ENCODE measurements at places on chromosomes 16 and 17. TPM values are rescaled to one million over a fixed set of nuclear protein-coding genes. Genes with fewer than 3 reads are reported as not detected.

DNA sequence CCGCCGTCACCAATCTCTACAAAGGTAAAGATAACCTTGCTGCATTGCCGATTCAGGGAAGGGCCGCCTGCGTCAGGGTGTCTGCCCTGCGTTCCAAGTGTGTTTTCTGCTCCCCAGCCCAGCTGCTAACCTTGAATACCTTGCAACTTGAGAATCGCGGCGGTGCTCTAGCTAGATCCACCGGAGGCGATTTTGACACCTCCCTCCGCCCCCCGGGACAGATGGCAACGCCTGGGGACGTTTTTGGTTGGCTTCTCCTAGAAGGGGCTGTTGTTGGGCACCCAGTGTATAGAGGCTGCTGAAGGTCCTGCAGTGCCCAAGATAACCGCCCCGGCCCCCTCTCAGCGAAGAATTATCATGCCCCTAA, 1.5 kb downstream of the HAPSTR1 start:
- peak overlapping the region; percentile 98 for H3K27ac ChIP-seq
- H3K4me3 ChIP-seq, result peak overlapping the region; percentile 97
- H3K27me3 ChIP-seq, result peaks cover 1% of the 10 kb centered on the region
- peaks cover 39% of the 10 kb centered on the region for H3K36me3 ChIP-seq
- peak; percentile 9 for DNase-seq
- peaks cover 49% of the 10 kb centered on the region for H3K4me1 ChIP-seq

DNA sequence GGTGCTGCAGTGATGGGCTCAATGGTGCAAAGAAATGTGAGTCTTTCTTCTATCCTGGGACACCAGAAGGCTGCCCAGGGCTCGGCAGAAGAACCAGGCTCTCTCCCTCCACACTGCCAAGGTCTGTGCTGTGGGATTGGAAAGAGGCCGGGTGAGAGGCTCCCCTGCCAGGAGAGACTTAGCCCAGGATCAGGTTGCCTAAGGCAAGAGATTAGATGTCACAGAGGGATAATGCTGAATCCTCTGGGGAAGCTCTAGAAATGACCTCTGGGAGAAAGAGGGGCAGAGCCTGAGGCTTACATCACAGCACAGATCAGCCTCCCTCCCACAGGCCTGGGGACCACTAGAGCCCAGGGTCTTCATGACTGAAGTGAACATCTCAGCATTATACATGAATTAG, 5.7 kb upstream of the DOC2B start:
- H3K36me3 ChIP-seq, result no peaks in the 10 kb centered on the region
- no peak overlapping the region for H3K27ac ChIP-seq
- H3K27me3 ChIP-seq, result peaks cover 14% of the 10 kb centered on the region

HASPIN gene
- total RNA-seq, result 25.7 TPM

DNA sequence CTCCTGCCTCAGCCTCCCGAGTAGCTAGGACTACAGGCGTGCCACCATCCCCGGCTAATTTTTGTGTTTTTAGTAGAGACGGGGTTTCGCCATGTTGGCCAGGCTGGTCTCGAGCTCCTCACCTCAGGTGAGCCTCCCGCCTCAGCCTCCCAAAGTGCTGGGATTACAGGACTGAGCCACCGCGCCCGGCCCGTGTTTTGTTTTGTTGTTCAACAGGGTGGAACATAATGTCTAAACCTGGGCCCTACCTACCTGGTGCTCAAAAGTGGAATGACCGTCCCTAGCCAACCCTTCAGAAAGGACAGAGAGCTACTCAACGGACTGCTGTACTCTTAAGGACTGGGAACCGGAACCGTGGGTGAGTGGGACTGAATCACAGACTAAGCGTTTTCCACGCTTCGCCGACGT, 772 bp upstream of the KIF22 start:
- peaks cover 46% of the 10 kb centered on the region for H3K4me1 ChIP-seq
- H3K27ac ChIP-seq, result peak overlapping the region; percentile 97
- H3K36me3 ChIP-seq, result peaks cover 21% of the 10 kb centered on the region
- H3K27me3 ChIP-seq, result no peaks in the 10 kb centered on the region
- peak overlapping the region; percentile 99 for H3K4me3 ChIP-seq

- peaks cover 36% of the 10 kb centered on the region for H3K27me3 ChIP-seq
- no peaks in the 10 kb centered on the region for H3K4me1 ChIP-seq
- H3K36me3 ChIP-seq, result no peaks in the 10 kb centered on the region
- no peak overlapping the region for H3K27ac ChIP-seq
- H3K4me3 ChIP-seq, result no peak overlapping the region
- DNase-seq, result no peak
Observed at GRCh38 chr17:49454050-49454449, 39.4 kb upstream of the PHB1 start.

DNA sequence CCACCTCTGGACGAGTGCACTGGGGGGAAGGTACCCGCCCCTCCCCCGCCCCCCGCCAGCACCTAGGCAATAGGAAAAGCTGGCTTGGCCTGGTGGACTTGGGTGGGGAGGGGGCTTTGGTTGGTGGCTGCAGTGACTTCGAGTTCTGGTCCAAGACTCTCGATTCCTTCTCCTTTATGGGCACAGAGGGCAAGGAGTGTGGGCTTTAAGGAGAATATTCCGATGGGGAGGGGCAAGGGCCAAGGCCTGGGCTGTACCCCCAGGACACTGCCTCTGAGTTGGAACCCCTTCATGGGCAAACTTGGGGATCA, 409 bp downstream of the ACSF2 start:
- H3K4me3 ChIP-seq, result peak overlapping the region; percentile 91
- no peak for DNase-seq
- peaks cover 31% of the 10 kb centered on the region for H3K4me1 ChIP-seq

WRAP53 gene
- 31.5 TPM for total RNA-seq

DNA sequence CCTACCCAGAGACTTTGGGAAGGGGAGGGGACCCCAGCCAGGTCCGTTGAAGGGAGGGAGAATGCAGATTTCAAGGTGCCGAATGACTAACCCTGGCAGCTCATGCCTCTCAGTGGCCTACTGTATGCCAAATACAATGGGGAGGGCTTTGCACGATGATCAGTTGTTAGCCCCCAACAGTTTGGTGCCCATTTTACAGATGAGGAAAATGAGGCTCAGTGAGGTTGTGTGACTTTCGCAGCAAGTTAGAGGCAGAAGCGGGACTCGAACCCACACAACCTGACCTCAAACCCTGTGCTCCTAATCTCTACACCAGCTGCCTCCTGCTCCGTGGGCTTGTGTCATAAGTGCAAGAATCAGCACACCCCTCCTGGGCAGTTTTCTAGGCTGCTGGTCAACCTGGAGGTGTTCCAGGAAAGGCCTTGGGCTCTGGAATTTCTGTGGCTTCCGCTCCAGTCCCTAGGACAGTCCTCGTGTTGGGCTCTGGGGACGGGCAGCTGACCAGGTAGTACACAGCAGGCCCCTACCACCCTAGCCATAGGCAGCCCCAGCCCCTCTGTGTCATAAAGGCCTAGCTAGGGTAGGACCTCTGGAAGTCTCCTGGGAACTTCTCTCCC, 11.9 kb upstream of the NAGPA start:
- no peak overlapping the region for H3K4me3 ChIP-seq
- H3K27me3 ChIP-seq, result peaks cover 11% of the 10 kb centered on the region
- H3K27ac ChIP-seq, result no peak overlapping the region
- H3K4me1 ChIP-seq, result no peaks in the 10 kb centered on the region

- H3K4me3 ChIP-seq, result no peak overlapping the region
- H3K27me3 ChIP-seq, result peaks cover 22% of the 10 kb centered on the region
Observed at GRCh38 chr17:73657473-73658116, 13.3 kb upstream of the SDK2 start.

CENPX gene
- 109 TPM for total RNA-seq

GRCh38 chr17:49191917-49192741, 18.2 kb downstream of the GNGT2 start:
- peak overlapping the region; percentile 98 for H3K27ac ChIP-seq
- peaks cover 8% of the 10 kb centered on the region for H3K27me3 ChIP-seq
- H3K4me3 ChIP-seq, result peak overlapping the region; percentile 89
- DNase-seq, result peak; percentile 88
